HL-60 (cell line): ENCODE measurements at places on chromosomes 13 and 19.

DNA sequence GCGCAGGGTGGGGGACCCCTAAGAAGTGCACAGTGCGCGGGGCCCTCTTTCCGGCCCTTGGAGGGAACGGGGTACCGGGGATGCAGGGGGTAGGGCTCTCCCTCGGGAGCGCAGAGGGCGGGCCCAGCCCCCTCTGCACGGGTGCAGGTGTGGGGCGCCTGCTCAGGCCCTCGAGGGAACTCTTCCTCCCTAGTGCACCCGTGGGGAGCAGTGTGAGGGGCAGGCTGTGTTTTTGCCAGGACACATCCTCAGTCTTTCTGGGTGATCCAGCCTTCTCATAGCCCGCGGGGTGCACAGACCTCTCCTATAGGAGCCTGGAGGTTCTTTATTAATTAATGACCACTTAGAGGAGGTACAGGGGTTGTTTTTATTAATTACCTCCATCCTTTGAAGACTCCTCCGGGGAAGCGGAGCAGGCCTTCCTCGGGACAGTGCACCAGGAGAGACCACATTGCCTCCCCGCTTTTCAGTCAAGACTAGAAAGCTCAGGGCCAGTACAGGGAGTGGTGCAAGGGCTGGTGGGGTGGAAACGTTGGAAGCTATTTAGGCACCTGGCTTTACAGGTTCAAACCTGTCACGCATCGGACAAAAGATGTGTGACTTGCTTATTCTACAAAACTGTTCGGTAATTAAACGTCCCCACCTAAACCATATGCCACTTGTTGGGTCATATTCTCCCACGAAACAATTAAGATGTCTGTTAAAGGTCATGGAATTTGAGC is 598 bp upstream of the GJB6 start:
- DNase-seq: no peak

GRCh38 chr19:16003391-16003790 is 54.6 kb downstream of the OR10H4 start:
- DNase-seq: no peak

- DNase-seq: no peak
Observed at GRCh38 chr19:14582894-14583340, at the start of gene CLEC17A. TSS of gene CLEC17A (plus strand) at chr19:14583084. CDS start at chr19:14583161, 77 bp downstream.

GRCh38 chr19:48724796-48725753 is 5.5 kb upstream of the MAMSTR start:
- peak; percentile 68 for DNase-seq

DNA sequence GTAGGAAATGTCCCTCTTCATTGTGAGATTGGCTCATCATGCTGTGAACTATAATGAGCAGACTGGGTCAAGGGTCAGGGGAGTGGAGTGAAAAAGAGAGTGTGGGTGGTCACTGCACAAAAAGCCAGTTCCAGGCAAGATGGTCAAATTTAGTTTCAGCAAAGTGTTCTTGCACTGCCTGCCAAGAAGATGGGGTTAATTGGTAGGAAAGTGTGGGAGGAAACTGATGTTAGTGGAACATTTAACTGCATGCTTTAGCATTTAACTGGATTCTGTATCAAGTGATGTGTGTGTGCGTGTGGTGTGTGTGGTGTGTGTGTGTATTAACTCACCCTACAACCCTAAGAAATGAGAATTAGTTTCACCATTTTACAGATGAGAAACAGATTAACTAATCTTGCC is 131.6 kb downstream of the COG6 start:
- no peak for DNase-seq

DNA sequence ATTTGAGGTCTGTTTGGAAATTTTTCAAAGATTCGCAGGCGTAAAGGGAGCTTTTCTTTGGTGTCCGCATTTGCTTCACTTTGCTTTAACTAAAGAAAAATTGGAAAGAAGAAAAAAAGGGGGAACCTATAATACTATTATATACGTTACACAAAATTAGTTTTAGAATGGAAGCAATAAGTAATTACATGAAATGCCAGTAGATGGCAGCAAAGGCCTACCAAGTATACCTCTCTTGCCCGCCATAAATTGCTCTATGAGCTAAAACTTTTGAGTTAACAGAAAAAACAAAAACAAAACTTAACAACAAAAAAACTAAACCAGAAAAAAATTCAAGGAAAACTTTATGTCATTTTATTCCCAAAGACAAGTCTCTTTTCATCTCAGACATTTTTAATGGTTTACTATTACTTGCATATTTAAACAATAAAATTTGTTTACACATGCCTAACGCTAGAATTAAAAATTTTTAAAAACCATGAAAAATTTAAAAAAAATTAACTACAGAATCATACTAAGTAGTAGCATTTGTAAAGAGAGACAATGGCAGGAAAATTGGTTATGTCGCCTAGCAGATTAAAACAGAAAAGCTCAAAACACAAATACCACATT is 271.4 kb downstream of the NALCN start:
- DNase-seq: peak; percentile 3

GRCh38 chr13:76693086-76693485 is 193.1 kb downstream of the KCTD12 start:
- DNase-seq: no peak

DNA sequence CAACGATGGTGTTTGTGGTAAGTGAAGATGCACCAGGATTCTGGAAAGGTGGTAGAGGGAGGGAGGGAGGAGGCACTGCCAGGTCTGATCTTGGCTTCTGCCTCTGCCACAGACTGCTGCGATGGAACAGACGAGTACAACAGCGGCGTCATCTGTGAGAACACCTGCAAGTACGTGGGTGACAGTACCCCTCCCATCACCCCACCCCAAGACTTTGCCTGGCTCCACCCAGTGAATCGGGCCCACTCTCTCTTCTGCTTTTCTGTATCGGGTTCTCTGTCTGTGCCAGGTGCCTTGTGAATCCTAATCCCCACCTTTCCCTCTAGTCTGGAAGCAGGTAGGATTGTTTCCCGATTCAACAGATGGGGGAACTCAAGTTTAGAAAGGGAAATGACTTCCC is 2.5 kb downstream of the PRKCSH start:
- no peak for DNase-seq

DNA sequence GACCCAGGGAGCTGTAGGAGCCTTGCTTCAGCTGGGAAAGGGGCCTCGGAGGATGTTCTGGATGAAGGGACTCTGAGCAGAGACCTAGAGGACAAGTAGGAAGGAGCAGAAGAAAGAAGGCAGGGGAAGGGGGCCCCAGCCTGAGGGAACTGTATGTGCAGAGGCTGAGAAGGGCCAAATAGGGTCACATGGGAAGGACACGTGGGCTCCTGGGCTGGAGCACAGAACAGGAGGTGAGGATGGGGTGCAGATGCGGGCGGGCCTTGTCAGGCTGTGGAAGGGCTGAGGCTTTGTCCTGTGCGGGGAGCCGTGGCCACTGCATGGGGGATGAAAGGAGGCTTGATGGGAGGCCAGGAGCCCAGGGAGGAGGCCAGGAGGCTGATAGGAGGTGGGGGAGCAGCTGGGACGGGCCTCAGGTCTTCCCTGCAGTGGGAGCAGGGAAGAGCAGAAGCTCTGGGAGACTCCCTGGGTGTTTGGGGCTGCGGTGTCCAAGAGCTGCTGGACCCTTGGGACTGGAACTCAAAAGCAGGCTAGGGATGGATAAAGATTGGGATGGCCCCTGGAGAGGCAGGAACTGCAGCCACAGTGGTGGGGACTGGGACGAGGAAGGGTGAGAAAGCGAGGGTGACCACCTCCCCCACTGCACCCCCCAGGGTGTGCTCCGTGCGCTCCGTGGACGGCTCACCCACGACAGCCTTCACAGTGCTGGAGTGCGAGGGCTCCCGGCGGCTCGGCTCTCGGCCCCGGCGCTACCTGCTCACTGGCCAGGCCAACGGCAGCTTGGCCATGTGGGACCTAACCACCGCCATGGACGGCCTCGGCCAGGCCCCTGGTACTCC is 11.4 kb upstream of the LTBP4 start:
- no peak for DNase-seq
